ENCODE measurements at places on chromosomes 6 and 20. TPM values are rescaled to one million over a fixed set of nuclear protein-coding genes. Genes with fewer than 3 reads are reported as not detected.

DNA sequence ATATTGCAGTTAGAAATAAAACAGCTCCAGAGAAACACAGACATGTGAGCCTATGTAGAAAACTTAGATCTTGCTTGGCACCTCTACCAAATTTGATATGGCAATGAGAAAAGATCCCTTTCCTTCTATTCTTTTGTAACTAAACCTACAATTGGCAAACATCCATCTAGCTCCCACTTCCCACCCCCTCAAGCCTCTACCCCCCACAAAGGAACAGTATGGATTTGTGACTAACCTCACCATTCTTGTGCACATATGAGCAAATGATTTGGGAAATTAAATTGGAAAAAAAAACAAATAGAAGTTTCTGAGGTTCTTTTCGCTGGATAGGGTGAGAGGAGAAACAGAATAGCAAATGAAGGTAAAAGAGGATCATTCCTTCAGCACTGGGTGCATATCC is 85.8 kb upstream of the TIAM2 start:
- no peak for DNase-seq
- H3K36me3 ChIP-seq = no peaks in the 10 kb centered on the region
- H3K4me1 ChIP-seq = peaks cover 13% of the 10 kb centered on the region
- H3K4me3 ChIP-seq = no peak overlapping the region

GRCh38 chr6:112579601-112580000 is 232.5 kb downstream of the RFPL4B start:
- no peaks in the 10 kb centered on the region for H3K4me1 ChIP-seq
- no peak overlapping the region for H3K27ac ChIP-seq
- no peaks in the 10 kb centered on the region for H3K27me3 ChIP-seq
- peak; percentile 31 for DNase-seq

GRCh38 chr20:59221049-59221706 is 57.6 kb downstream of the ZNF831 start:
- no peak overlapping the region for H3K4me3 ChIP-seq
- no peak overlapping the region for H3K27ac ChIP-seq
- H3K27me3 ChIP-seq = peaks cover 54% of the 10 kb centered on the region
- no peaks in the 10 kb centered on the region for H3K36me3 ChIP-seq
- DNase-seq = no peak
- peaks cover 16% of the 10 kb centered on the region for H3K4me1 ChIP-seq

- DNase-seq = no peak
- no peak overlapping the region for H3K4me3 ChIP-seq
- H3K36me3 ChIP-seq = no peaks in the 10 kb centered on the region
- H3K27ac ChIP-seq = no peak overlapping the region
- no peaks in the 10 kb centered on the region for H3K4me1 ChIP-seq
Measured at GRCh38 chr6:43956478-43956877, 170.8 kb downstream of the MRPL14 start.

GRCh38 chr20:3172126-3172932 is 1.0 kb downstream of the LZTS3 start:
- H3K36me3 ChIP-seq = no peaks in the 10 kb centered on the region
- H3K4me3 ChIP-seq = peak overlapping the region; percentile 89
- peaks cover 6% of the 10 kb centered on the region for H3K4me1 ChIP-seq
- H3K27ac ChIP-seq = no peak overlapping the region
- H3K27me3 ChIP-seq = peaks cover 10% of the 10 kb centered on the region

Gene AGER
- total RNA-seq = under 0.01 TPM

DNA sequence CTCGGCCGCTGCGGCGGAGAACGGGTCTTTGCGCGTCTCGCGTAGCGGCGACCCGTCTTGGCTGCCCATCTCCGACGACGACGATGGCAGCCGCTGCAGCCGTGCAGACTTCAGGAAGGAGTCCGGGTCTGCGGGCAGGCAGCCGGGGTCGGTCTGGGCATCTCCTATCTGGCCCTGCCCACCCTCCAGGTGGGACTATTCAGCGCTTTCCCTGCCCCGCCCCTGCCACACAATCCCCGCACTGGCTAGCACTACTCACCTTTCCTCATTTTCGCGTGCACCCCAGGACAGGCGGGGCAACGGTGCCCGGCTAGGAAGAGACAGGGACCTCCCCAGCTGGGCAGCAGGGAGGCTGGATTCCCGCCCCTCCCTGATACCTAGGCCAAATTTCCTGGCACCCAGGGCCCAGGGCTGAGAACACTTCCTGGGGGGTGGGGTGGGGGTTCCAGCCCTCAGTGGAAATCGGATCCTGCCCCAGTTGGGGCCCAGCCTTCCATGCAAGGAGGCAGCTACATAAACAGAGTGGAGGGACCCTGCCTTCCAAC is 9.2 kb downstream of the GGT7 start:
- no peak overlapping the region for H3K4me3 ChIP-seq
- no peaks in the 10 kb centered on the region for H3K27me3 ChIP-seq
- H3K27ac ChIP-seq = no peak overlapping the region
- no peak for DNase-seq
- H3K36me3 ChIP-seq = peaks cover 11% of the 10 kb centered on the region

DNA sequence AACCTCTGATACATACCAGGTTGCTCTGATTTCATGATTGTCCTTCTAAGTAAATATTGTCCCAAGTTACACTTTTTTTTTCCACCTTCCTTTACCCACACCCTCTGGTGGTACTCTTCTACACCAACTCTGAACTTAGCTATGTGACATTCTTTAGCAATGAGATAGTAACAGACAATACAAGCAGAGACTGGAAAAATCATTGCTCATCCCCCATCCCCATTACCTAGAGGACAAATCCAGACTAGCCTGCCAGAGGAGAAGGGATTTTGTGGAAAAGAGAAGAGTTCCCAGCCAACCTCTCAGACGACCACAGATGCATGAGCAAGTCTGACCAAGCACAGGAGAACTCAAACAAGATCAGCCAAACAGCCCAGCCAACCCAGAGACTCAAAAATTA is 32.8 kb upstream of the TFAP2B start:
- no peaks in the 10 kb centered on the region for H3K27me3 ChIP-seq
- no peak overlapping the region for H3K27ac ChIP-seq
- no peak overlapping the region for H3K4me3 ChIP-seq
- H3K4me1 ChIP-seq = no peaks in the 10 kb centered on the region
- H3K36me3 ChIP-seq = no peaks in the 10 kb centered on the region

Gene LHFPL5
- not detected for total RNA-seq

DNA sequence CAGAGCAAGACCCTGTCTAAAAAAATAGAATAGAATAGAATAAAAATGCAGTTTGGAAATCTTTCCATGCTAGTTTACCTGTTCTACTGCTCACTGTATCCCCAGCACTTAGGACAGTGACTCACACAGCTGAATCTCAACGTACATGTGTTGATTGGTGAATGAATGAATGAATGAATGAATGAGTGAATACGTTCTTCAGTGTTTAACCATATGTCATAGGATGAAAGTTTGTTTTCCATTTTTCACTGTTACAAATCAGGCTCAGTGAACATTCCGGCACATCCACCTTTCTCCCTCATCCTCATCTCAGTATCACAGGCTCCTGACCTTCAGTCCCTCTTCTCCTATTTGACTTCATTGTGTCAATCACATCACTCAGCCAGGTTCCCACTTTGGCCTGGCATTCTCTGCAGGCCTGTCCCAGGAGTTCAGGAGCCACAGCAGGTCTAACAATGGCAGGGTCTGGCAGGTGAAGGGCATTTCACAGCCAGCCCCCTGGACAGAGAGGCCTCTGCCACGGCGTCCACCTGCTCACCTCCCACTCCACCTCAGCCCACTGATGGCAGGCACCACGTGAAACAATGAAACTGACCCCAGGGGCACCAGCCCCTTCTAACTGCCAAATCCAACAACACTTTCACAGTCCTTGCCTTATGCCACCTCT is 7.9 kb downstream of the ZC3H12D start:
- peaks cover 3% of the 10 kb centered on the region for H3K27me3 ChIP-seq
- no peak overlapping the region for H3K27ac ChIP-seq
- no peaks in the 10 kb centered on the region for H3K36me3 ChIP-seq
- peak; percentile 23 for DNase-seq
- peaks cover 1% of the 10 kb centered on the region for H3K4me1 ChIP-seq

Gene MOXD1
- total RNA-seq = 19.5 TPM

DNA sequence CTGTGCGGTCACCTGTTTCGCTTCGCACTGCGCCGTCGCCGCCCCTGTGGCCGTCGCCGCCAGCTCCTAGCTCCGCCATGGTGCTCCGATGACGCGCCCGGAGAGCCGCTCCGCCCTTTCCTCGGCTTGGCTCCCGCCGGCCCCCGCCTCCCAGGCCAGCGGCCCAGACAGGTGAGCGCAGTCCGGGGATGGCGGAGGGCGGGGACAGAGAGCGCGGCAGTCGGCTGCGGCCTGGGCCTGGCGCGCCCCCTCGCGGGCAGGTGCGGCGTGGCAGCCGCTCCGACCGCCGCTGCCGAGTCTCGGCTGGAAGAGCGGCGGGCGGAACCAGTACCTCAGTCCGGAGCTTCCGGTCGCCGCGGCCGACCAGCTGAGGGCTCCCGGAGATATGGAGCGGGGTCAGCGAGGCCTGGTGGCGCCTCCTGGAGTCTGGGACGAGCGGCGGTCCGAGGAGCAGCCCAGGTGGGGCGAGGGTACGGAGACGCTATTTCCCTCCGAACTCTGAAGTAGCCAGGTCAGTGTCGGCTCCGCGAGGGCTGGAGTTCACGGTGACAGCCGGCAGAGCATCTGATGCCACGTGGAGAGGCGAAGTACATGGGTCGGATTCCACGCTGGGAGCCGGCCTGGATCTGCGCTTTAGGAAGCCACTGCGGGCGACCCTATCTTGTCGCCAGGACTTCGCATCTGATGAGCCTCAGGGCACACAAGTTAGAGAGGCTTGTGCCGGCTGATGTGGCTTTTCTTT is at the start of gene MAP7:
TSS of gene MAP7 (minus strand) at position 93 of the 742 bp plus-strand sequence. CDS start at position 79, 14 bp downstream.
- H3K27ac ChIP-seq = no peak within 1 kb of the TSS
- H3K4me1 ChIP-seq = peaks cover 10% of the 10 kb centered on the region
- H3K4me3 ChIP-seq = peak within 1 kb of the TSS; percentile 77
- H3K36me3 ChIP-seq = no peaks in the 10 kb centered on the region
- peaks cover 54% of the 10 kb centered on the region for H3K27me3 ChIP-seq

GRCh38 chr20:10490706-10491105 is 55.6 kb downstream of the SLX4IP start:
- H3K4me3 ChIP-seq = no peak overlapping the region
- no peaks in the 10 kb centered on the region for H3K36me3 ChIP-seq
- H3K4me1 ChIP-seq = peaks cover 8% of the 10 kb centered on the region
- DNase-seq = no peak
- no peak overlapping the region for H3K27ac ChIP-seq
- no peaks in the 10 kb centered on the region for H3K27me3 ChIP-seq

Measured in osteoblast (primary cell).